ENCODE measurements at places on chromosomes 16 and 17. TPM values are rescaled to one million over a fixed set of nuclear protein-coding genes. Genes with fewer than 3 reads are reported as not detected.

SMIM5 gene
- total RNA-seq = 0.14 TPM

DNA sequence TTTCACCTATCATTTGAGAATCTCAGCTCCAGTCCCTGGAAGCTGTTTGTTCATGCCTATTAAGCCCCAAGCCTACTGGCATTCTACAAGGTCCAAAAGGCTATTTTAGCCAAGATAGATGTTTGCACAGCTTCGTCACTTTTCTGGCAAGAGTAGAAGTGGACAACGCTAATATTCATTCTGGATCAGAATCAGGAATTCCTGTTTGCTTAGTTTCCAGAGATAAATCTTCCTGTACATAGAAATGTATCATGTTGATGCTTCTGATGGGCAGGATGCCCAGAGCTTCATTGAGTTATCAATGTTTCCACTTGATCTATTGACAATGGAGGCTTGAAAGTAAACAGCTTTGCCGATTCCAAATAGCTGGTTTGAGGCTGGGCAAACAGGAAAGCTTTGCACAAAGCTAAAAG is 260.7 kb upstream of the CA10 start:
- no peaks in the 10 kb centered on the region for H3K4me1 ChIP-seq
- no peak overlapping the region for H3K4me3 ChIP-seq
- H3K27me3 ChIP-seq = no peaks in the 10 kb centered on the region
- no peaks in the 10 kb centered on the region for H3K36me3 ChIP-seq
- DNase-seq = no peak

OTOP3 gene
- total RNA-seq = not detected

TMEM235 gene
- total RNA-seq = not detected

GRCh38 chr17:19460700-19461099 is 49.7 kb downstream of the RNF112 start:
- H3K27ac ChIP-seq = no peak overlapping the region
- no peak for DNase-seq
- no peak overlapping the region for H3K4me3 ChIP-seq
- no peaks in the 10 kb centered on the region for H3K36me3 ChIP-seq

ASGR1 gene
- total RNA-seq = 2.2 TPM

DNA sequence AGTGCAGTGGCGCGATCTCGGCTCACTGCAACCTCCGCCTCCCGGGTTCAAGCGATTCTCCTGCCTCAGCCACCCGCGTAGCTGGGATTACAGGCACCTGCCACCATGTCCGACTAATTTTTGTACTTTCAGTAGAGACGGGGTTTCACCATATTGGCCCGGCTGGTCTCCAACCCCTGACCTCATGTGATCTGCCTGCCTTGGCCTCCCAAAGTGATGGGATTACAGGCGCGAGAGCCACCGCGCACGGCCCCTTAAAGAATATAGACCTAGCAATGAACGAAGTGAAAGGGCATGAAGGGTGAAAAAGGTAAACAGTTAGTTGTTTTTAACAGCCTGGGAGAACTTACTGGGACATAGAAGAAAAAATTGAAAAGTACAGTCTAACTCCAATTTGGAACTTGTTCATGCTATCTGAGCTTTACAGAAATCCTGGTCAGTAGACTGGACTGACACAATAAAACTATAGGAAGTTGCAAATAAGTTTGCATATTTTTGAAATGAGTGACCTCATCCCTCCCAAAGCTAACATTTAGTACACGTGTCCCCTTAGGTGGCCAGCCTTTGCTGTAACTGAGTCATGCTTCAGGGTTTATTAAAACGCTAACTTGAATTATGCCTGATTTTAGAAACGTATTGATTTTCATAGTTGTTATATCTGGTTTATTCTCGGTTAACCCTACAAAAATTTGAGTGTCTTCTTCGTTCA is 1.8 kb downstream of the COG1 start:
- peak overlapping the region; percentile 33 for H3K4me3 ChIP-seq
- no peak for DNase-seq
- H3K27ac ChIP-seq = peak overlapping the region; percentile 25
- peaks cover 33% of the 10 kb centered on the region for H3K36me3 ChIP-seq
- no peaks in the 10 kb centered on the region for H3K27me3 ChIP-seq
- peaks cover 18% of the 10 kb centered on the region for H3K4me1 ChIP-seq
